NCI-H748 treated with DMSO at 0.1 percent for 48 hours (cell line): ENCODE measurements at places on chromosomes 13 and 19.

- no peak for DNase-seq
Measured at GRCh38 chr19:46173886-46174480, 25.9 kb downstream of the IGFL2 start.

DNA sequence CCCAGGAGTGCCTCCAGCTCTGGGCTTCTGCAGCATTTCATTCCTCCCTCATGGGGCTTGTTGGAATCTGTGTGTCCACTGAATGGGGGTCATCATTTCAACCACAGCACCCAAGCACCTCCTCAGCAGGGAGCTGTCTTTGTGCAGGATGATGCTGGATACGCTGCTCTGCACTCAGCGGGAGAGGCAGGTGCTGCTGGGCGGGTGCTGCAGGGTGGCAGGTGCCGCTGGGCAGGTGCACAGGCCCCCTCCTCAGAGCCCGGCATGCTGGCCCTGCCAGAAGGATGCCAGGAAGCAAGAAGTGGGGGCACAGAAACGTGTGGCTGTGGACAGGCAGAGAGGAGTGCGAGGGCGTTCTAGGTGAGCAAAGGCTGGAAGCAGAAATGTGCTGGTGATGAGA lies 121.8 kb upstream of the VSTM2B start:
- no peak for DNase-seq

DNA sequence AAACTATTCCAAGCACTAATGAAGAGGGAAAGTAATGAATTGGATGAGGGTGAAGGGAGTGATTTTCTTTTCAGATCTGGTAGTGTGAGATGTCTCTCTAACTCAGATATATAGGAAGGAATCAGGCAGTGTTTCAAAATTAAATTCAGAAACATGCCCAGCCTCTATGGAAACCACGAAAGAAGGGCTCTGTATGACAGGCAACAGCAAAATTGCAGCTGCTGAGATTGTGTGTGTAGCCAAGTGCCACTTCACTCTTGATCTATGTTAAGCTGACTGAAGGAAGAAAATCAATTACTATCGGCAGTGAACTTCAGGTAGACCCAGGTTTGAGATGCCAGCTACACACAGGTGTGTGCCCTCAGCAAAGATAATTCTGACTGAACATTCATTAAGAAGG lies 387.4 kb downstream of the PCDH9 start:
- DNase-seq, result no peak

GRCh38 chr13:23622985-23623384 lies 52.8 kb downstream of the TNFRSF19 start:
- no peak for DNase-seq

DNA sequence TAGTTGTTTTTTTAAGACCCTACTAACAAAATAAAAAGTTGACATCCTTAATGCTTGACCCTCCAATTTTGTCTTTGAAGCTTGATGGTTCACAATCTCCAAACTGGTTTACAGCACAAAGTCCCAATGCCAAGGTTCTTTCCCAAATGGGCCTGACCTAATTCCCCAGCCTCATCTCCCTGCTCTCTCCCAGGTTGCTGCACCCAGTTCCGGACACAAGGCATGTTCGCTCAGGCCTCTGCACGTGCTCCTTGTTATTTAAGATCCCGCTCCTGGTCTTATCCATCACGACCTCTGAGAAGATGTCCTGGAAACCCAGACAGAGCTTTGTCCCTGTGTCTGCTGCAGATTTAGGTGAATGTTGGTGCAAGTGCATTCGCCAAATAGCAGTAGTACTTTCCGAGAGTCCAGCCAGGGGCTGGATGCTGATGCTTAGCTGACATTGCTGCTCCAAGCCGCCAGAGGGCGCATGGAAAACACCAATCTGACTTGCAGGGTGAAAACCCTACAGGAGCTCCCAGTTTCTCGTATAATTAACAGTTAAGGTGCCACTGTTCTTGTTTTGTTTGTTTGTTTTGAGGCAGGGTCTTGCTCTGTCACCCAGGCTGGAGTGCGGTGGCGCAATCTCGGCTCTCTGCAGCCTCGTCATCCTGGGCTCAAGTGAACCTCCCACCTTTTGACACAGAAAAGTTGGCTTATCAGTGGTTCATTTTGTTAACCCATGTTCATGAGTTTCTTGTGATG lies 18.5 kb downstream of the LYPD3 start:
- peak; percentile 64 for DNase-seq

GRCh38 chr13:112346173-112346898 lies 29.8 kb upstream of the SPACA7 start:
- peak; percentile 29 for DNase-seq

DNA sequence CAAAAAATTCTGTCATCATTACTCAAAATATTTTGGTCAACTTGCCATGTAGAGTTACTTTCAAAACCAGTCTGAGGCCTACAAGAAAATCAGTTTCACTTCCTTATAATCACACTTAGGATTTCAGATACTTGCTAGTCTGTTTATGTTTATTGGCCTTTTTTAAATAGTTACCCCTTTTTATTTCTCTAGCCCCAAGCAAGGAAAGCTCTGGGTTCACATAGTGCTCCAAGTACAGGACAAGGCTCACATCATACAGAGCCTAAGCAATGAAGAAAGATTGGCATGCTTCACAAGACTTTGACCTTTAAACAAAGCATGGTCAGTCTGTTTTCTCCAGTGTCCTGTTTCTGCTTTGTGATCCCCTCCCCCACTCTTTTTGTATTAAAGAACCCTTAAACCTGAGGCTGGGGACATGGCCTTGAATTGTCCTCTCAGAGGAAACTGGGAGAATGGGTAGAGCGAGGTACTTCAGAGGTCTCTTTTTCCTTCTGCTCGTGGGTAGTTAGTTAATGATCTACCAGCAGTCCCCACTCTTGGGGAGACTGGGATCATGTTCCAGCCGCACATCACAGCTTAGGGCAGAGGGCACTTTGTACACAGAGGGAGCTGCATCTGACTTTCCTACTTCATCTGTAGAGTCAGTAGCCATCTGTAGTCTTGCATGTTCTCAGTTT lies 30.7 kb downstream of the CEACAM1 start:
- no peak for DNase-seq

- DNase-seq, result no peak
Measured at GRCh38 chr13:34452831-34453230, 489.2 kb upstream of the NBEA start.

DNA sequence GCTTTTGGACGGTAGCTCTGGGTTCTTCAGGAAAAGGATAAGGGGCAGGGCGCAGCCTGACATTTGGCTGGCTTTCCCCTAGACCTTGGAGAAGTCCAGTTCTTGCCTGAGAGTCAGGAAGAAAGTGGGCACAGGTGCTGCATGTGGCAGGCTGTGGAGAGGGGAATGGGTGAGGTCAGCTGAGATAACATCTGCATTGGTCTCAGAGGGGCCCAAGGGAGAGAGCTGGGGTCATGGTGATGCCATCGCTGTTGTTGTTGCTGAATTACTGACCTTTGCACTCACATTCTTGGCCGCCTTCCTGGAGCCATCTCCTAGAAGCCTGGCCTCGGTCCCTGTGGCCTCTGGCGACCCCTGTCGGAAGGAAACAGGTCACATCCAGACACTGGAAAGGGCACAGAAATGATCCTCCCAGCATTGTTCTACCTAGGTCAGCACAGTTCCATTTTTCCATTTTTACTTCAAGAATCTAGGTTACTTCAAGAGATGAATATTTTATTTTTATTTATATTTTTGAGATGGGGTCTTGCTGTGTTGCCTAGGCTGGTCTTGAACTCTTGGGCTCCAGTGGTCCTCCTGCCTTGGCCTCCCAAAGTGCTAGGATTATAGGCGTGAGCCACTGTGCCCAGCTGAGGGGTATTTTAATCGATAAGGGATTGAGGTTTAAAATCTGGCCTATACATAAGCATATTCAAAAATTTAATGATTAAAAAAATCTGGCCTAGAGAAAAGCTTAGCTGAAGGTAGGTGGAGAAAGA lies 6.5 kb upstream of the LIPE start:
- DNase-seq, result peak; percentile 55

- DNase-seq, result no peak
Measured at GRCh38 chr19:54023191-54023590, 31.8 kb downstream of the CACNG6 start.

DNA sequence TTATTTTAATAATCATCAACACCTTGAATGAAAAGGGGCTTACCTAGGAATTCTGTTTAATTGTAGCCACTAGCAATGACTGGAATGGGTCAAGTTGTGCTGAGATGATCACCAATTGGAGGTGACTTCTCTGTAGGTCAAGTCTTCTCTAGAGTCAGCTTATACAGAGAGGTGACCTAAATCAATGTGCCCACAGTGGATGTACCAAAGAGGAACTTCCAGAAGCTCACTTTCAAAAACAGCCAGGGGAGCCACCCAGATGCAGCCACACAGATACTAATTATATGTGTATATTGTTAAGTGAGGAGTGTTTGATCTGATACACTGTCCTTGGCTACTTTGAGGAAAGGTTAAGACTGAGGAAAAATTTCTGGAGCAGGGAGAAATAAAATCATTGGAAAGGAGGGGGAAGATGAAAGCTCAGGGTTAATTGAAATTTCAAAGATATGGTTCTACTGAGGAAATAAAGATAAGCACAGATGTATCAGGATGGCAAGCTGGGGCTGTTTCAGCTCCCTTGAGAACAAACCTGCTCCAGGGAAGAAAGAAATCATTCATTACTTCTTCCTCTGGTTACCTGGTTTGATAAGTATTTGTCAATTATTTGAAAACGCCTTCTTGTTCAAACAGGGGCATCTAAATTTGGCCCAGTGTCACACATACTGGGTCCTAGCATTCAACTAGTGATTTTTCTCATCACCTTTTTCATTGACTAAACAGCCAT lies 5.1 kb downstream of the GPR183 start:
- DNase-seq, result no peak

- DNase-seq, result no peak
Measured at GRCh38 chr13:35920816-35921215, 210.4 kb downstream of the DCLK1 start.
